ENCODE measurements at places on chromosomes 1 and 21.

DNA sequence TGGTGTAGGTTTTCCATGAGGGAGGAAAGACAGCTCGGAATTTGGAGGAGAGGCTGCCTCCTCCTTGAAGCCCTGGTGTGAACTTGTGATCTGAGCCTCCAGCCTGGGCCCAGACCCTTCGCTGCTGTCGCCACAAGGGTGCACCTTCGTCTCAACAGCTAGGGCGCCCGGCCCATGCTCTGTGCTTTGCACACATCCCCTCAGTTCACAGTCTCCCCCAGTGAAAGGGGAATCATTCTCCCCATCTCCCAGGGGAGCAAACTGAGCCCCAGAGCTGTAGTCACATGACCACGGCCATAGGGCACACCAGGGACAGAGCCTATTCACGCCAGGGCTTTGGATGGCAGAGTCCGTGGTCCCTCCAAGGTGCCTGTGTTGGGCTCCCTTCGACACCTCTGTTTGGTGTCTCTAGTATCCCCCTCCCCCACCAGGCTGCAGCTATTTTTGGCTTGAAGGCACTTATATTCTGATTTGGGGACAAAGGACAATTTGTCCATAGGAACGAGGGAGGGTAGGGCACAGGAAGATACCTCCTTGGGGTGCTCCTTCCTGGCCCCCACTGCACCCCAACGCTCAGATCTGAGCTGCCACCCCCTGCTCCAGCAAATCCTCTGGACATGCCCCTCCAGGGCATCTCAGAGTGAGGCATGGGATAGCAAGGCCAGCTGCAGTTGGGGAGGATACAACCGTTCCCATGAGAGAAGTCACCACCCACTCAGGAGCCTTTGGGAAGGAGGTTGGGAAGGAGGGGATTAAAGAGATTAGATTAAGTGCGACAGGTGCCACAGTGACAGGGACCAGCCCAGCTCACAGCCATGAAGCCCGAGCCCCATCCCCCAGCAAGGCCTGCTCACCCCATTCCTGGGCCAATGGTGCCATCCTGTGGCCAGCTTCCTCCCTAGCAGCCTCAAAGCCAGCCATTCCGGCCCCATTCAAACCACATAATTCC lies 15.7 kb downstream of the MATN1 start:
- no peak for DNase-seq

- no peak for DNase-seq
These were observed 49.0 kb downstream of the LTN1 start for GRCh38 chr21:28943631-28944030.

DNA sequence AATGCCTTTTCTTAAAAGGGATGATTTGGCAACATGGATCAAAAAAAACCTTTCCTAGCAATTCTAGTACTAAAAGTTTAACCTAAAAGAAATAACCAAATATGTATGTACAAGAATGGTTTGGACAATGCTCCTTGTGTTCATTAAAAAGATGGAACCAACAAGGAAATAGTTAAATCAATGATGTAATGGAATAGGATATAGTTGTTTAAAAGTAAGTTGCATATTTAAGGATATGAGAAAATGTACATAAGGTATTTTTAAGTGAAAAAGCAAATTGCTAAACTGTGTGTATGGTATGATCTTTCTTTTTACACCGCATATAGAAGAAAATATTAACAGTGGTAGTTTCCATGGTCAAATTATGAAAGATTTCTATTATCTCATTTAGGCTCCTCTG lies 12.1 kb downstream of the SLC30A10 start:
- DNase-seq = no peak

GRCh38 chr1:209341146-209341545 lies 242.4 kb upstream of the CAMK1G start:
- DNase-seq = no peak

GRCh38 chr1:222106377-222106776 lies 364.5 kb upstream of the DUSP10 start:
- DNase-seq = no peak

DNA sequence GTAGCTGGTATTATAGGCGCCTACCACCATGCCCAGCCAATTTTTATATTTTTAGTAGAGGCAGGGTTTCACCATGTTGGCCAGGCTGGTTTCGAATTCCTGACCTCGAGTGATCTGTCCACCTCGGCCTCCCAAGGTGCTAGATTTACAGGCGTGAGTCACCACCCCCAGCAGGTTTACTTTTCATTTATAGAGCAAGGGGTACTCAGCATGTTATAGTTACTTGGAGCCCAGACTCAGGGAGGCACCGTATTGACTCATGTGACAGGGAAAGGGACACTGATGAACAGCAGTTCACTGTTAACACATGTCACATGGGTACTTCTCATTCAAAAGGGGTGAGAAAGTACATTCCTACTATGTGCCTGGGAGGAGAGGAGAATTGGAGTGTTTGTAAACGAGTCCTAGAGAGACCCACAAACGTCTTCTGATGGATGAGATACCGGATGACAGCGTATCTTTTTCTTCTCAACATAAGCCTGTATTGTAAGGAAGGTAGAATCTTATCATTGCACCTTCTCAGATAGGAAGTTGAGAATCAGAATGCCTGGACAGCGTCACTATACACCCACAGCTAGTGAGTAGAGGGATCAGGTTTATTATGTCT lies 510.0 kb downstream of the USP25 start:
- no peak for DNase-seq

GRCh38 chr1:45765999-45766792 lies 15.7 kb upstream of the IPP start:
- DNase-seq = no peak

GRCh38 chr1:241550318-241550717 lies 18.1 kb downstream of the KMO start:
- no peak for DNase-seq

DNA sequence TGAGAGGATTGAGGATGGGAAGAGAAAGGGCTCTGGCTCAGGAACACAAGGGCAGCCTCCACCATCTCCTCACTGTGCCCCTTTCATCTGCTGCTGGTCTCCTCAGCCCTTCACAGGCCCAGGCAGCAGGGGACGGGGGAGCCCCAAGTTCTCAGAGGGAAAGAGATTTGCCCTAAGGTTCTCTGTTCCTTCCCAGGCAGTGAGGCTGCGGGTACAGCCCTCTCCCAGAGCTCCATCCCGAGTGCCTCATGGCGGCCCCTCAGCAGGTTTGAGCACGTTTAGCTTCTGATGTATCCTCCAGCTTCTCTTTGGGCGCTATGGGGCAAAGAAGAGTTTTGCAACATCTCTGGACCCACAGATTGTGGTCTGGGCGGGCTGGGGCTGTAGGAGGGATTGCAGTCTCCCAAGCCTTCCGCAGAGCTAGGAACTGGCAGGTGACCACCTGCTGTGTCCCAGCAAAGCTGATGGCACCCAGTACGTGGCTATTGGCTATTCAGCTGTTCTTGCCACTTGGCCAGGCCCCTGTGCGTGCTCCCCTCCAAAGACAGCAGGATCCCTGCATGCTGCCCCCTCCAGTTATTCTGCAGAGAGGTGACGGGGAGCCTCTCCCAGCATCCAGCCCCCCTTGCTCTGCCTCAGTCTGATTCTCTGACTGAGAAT lies 10.1 kb downstream of the DISP3 start:
- no peak for DNase-seq

GRCh38 chr1:197096137-197096536 lies 29.1 kb upstream of the F13B start:
- DNase-seq = no peak

GRCh38 chr1:194103101-194103500 lies 916.7 kb upstream of the B3GALT2 start:
- DNase-seq = no peak

Data from GM04503 (cell line).